ENCODE measurements at places on chromosomes 12 and 14. TPM values are rescaled to one million over a fixed set of nuclear protein-coding genes. Genes with fewer than 3 reads are reported as not detected.

GRCh38 chr14:54685286-54685845 is 118.4 kb downstream of the SAMD4A start:
- no peak for DNase-seq

DNA sequence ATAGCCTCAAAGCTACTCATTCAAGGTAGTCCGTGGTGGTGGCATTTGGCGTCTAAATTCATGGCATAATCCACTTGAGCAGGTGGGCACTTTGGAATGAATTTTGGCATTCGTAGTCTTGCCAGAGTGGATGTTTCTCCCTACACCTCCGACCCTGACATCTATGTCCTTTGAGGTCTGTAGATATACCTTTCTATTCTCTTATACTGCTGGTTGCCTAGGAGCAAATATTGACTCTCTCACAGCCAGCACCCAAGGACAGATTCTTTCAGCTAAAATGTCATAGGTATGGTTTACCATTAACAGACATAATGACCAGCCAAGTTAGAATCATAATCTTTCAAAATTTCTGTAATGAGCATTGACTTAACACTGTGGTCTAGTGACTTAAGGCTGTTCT is 47.4 kb upstream of the FLRT2 start:
- no peak for DNase-seq

- DNase-seq: no peak
Measured at GRCh38 chr12:50401500-50402081, 906 bp downstream of the LARP4 start.

DNA sequence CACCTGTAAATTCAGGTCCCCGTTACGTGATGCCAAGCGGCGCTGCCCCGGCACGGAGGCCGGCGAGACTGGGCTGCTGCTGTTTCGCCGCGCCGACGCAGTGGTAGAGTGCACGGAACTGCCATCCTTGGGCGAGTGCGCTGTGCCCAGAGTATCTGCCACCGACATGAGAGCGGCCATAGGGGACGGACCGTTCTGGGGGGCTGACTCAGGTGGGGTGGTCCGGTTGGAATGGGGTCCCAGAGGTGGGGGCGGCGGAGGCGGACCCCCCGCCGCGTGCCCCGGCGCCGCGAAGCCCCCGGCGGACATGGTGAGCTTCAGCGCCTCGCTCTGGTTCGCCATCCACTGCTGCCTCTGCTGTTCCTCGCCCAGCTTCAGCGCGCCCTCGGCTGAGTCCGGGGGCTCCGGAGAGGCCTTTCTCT is 2.8 kb downstream of the IRF2BPL start:
- no peak for DNase-seq

GRCh38 chr14:91722386-91722785 is 9.5 kb downstream of the CATSPERB start:
- DNase-seq: no peak

GRCh38 chr14:93788543-93789227 is 400 bp upstream of the PRIMA1 start:
- no peak for DNase-seq

GRCh38 chr14:70020352-70021170 is 141.3 kb downstream of the SMOC1 start:
- no peak for DNase-seq

DNA sequence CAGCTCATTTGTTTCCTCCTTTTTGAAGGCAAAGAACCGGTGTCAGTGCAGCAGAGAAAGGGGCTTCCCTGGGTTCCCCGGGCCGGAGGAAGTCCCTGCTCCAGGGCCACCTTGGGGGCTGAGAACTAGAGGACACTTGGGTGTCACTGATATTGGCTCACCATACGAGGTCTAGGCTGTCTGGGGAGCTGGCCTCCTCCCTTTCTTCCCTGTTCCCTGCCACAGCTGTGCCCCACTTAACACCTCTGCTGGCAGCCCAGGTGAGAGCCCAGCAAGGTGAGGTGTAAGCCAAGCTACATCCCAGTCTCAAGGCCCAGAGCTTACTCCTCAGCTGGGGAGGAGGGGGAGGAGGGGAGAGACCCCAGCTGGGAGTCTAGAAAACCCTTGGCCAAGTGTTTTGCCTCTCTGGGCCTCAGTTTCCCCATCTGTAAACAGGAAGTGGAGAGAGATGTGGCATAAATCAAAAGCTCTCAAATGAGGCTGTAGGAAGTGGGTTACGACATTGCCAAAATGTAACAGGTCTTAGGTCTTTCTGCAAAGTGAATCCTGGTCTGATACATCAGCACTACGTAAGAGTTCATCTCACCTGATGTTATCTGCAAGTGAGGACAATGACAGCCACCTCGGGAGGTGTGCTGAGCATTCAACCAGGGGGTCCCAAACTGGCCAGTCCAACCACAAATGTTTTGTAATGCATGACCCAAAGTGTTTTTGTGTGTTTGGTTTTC is 25.5 kb downstream of the RASAL1 start:
- DNase-seq: no peak

Gene ARG2
- 14.2 TPM for total RNA-seq

Gene RTL1
- total RNA-seq: not detected

Gene ANO2
- 18.7 TPM for total RNA-seq

Gene HOXC11
- total RNA-seq: not detected
